Nephron progenitor cell (in vitro differentiated cells): ENCODE measurements at places on chromosomes 5 and 9.
A peak's percentile ranks its signal among the peaks of the same experiment; 100 is the strongest.

DNA sequence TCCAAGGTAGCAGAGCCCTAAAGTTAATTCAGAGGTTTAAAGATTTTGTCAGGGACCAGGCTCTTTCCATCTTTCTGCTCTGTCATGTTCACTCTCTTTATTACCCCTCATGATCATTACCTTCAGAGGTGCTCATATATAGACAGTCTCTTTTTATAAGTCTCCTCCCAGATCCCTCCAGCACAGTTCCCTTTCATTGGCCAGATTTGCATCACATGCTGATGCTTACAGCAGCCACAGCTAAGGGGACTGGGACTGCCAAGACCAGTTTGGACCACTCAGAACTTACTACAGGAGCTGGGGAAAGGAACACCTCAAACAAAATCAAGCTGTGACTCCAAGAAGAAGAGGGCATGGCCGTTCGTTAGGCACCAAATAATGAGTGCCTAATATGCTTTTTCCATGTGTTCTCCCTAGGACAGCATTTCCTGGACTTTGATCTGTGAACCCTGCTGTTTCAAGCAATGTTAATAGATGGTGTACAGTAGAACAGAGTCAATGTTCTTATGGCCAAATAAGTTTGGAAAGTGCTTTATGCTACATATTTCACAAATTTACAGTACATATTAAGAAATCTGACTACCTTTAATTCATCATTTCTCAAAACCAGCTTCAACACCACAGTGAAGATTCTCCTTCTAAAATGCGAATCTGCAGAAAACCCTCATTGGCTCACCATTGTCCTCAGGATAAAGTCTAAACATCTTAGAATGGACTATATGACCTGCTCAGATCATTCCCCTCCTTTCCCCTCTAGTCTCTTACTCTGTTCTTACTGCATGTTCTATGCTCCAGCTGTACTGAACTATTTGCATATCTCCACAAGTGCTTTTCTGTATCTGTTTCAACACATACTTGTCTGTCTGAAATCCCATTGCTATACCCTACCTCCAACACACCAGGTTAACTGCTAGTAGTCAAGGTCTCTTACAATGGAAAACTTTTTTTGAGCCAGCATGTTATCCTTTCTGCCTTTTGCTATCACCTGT, 3.4 kb downstream of the C5orf58 start:
- no peak for DNase-seq

DNA sequence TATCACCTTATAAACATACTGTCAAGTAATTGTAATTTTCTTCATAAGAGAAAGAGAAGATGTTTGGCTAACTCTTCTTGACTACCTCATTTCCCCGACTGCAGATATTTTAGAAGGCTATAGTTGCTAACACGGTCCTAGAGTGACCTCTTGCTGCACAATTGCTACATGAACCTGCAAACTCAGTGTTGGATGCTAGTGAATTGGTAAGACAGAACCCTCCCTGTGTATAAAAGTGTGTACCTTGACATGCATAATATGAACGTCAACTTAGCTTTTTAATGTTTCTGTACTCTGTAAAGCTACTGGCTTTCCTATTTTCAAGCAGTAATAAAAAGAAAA, 46.7 kb upstream of the CER1 start:
- no peak for DNase-seq

DNA sequence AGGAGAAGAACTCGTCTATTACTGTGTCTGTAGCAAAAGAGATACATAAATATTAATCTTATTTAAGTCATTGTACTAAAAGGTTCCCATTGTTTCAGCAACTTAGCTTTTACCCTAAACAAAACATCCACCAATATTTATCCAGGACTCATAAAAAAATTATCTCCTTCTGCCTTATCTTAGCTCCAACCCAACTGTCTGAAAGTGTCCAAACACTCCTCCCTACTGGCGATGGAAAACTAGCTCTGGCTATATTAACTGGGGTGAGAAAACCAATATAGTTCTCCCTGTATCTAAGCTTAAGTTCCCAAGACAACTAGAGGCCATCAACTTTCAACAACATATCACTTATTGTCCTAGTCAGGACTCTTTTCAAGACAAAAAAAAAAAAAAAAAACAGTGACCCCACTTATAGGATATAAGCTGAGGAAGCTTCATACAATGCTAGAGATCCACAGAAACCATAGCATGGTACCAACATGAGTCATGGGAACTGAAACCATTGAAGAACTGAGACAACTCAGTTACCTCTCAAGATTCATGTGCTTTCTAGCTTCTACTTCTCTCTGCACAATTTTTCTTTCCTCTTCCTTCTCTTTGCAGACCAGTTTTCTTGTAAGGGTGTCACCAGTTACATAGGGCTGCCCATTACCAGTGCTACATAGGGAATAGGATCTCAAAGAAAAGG, 150.7 kb upstream of the RASA1 start:
- DNase-seq, result no peak

DNA sequence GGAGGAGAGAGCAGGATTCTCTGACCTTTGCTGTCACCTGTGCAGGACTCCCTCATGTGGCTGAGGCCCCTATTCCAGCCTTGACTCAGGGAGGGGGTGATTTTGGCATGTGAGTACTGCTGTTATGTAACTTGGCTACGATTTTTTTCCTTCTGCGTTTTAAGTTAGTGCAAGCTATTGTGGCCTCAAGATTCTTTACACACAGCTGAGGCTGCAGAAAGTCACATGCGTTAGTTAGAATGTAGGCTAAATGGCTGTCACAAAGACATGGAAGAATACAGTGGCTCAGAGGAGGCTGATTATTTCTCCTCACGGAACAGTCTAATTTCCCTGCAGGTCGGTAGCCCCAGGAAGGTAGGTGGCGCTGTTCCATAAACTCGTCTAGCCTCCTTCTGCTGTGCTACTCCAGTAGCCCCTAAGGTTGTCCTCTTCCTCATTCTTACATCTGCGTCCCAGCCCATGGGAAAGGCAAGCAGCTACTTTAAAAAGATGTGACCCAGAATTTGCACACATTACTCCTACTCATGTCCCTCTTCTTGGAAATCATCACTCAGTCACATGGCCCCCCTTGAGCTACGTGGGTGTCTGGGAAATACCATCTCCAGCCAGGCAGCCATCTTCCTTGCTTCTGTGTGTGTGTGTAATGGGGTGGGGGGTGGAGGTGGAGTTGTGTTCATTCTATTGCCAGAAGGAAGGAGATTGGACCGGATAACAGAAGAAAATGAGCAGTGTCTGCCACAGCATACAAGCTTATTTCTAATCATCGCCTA, 486.6 kb downstream of the CCDC171 start:
- DNase-seq, result no peak

- DNase-seq, result no peak
These were observed 167.2 kb downstream of the RASEF start for GRCh38 chr9:82895822-82896110.

- no peak for DNase-seq
These were observed 135.3 kb downstream of the ROR2 start for GRCh38 chr9:91814753-91815152.

DNA sequence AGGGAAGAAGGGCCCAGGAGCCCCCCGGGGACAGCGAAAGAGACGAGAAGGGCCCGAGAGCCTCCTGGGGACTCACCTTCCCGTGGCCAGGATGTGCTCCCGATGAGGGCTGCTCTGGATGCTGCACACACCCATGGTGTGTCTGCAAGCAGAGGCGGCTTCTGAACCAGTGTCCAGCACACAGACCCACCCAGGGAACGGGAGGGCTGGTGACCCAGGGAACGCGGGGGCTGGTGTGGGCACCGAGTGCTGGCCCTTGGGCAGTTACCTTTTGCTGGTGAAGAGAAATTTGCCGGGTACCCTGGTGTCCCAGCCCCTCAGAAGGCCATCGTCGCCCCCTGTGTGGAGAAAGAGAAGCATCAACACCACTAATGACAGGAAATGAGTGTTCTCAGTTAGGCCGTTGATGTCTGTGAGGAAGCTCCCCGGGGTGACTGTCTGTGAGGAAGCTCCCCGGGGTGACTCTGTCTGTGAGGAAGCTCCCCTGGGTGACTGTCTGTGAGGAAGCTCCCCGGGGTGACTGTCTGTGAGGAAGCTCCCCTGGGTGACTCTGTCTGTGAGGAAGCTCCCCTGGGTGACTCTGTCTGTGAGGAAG, 13.2 kb downstream of the MRPL41 start:
- no peak for DNase-seq

DNA sequence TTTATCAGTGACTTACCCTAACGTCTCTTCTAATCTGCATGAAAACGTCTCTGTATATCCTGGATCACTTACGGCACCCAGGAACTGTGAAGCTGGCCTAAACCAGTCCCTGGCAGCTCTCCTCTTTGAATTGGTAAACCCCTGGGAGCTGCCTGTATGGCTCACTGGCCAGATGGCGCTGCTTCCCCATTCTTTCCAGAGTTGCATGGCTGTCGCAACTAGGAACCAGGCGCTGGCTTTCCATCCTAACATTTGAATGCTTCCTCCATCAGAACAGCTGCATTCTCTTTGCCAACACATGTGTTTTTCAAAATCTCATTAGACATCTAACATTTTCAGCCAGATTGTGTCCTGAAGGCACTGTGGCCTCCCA, 8.0 kb upstream of the PCA3 start:
- peak; percentile 36 for DNase-seq

- DNase-seq, result no peak
These were observed 69.2 kb upstream of the S1PR3 start for GRCh38 chr9:88922091-88922490.

DNA sequence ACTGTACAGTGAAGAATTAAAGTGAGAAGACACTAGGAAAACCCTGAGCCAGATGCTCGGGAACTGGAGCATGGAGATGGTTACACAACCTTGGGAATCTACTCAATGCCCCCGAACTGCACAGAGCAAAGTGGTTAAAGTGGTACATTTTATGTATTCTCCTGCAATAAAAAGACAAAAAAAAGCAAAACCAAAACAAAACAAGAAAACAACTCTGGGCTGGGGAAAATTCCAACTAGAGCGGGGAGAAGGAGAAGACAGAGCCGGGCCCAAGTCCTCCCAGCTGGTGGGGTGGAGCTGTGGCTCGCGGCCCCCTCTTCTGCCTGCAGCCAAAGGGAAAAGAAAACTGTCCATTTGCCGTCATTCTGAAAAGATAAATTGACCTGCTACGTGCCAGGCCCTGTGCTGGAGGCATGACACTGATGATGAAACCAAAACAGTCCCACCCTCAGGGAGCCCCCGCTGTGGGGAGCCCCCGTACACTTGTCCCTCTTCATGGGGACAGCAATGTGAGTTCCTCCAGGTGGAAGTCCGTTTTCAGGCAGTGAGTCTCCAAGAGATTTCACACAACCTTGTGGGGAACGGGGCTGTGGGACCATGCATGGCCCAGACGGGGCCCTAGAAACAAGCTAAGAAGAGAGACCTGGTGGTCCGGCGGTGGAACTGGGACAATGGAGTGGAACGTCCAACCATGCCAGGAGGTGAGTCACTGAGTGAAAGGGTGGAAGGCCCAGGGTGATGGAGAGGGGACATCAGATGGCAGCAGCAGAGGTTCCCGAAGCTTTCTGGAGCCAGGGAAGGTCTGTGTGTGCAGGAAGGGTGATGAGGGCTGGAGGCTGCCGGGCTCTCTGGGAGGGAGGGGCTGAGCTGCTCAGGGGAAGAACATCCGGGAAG, 114.8 kb upstream of the COL5A1 start:
- no peak for DNase-seq

DNA sequence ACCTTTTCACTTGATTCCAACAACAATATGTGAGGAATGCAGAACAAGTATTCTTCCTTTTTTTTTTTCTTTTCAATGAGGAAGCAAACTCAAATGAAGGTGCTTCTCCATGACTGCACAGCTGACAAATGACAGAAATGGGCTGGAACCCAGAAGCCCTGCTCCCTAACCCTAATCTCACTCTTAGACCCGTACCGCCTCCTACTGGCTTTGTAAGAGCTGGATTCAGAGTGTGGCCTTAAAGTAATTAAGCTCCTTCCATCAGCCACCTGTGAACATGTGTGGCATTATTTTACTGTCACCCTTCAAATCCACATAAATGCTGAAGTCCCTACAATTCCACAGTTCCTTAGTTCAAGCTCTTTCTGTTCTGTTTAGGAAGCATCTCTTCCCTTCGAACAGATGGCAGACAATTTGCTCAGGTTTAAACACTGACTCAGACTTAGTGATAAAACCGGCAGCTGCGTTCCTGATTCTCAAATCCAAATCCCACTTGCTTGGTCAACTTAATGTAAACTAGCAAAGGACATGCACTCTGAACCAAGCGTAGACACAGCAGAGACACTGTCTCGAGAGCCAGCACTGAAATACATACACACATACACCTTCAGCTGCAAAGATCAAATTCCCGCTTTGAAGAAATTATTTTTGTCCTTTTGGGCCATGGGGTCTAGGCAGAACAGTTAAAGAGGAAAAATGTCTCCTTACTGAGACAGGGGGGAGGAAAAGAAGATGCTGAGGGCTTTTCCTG, 316.7 kb upstream of the TLE4 start:
- no peak for DNase-seq

DNA sequence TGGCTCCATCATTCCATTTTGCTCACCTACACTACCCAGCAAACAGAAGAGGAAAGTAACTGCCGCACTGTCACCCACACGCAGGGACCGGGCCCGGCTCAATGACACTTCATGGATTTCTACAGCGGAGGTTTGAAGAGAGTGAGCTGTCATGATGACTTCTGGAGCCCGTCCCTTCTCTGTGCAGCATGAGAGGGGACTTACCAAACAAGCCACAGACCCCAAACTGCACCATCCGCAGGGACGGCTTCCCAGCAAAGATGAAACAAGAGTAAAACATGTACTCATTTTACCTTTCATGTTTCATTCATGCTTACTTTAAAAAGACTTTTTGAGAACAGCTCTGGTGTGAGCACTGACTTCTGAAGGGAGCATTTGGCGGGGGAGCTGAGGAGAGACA, 99.5 kb downstream of the TLE1 start:
- no peak for DNase-seq

GRCh38 chr9:136081826-136082495, 13.1 kb downstream of the NACC2 start:
- DNase-seq, result no peak

DNA sequence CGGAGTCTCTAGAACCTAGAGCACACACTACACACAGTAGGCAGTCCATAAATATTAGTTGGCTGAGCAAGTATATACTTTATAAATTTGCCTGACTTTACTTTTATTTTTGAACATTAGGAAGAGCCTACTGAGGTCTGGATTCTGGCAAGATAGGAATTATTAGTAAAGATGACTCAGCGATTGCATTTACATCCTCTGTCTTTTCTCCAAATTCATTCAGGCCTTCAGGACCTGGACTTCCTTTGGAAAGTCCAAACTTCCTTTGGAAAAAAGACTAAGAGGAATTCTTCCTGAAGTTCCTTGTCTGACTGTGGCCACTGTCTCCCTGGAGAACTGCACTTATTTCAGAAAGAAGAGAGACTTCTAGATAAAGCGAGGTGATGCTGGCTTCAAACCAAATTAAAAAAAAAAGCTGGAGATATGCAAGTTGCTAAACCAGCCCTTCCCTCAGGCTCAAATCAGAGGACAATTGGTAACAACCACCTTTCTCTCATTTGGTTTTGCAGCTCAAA, 251.3 kb downstream of the GAS1 start:
- DNase-seq, result no peak
